Left ventricle myocardium inferior (tissue), 1 donor: ENCODE measurements at places on chromosomes 2 and 18. TPM values are rescaled to one million over a fixed set of nuclear protein-coding genes. Genes with fewer than 3 reads are reported as not detected.

ANKRD29 gene
- total RNA-seq = 9.2 TPM

DNA sequence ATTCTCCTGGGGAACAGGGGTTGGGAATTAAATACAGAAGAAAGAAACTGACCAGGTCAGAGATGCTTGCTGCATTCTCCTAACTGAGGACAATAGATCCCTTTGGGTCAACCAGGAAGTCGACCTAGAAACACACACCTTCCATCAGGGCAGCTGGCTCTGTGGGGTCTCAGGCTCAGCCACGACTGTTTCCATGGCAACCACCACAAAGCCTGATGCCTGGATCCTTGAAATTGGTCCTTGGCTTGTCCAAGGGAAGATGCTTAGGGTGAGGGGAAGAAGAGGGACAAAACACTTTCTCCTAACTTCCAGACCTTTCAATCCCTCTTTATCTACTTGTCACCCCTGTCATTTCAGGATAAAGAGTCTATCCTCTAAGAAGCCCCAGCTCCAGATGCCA, 194.4 kb downstream of the ALK start:
- peaks cover 32% of the 10 kb centered on the region for H3K27me3 ChIP-seq
- no peaks in the 10 kb centered on the region for H3K36me3 ChIP-seq
- no peaks in the 10 kb centered on the region for H3K4me1 ChIP-seq
- DNase-seq = no peak
- H3K4me3 ChIP-seq = no peak overlapping the region
- no peak overlapping the region for H3K27ac ChIP-seq

- H3K27ac ChIP-seq = no peak overlapping the region
- peaks cover 59% of the 10 kb centered on the region for H3K36me3 ChIP-seq
- H3K27me3 ChIP-seq = no peaks in the 10 kb centered on the region
- no peak for DNase-seq
Measured at GRCh38 chr18:681985-682384, 24.5 kb downstream of the TYMS start.

NOSTRIN gene
- 14.7 TPM for total RNA-seq

DNA sequence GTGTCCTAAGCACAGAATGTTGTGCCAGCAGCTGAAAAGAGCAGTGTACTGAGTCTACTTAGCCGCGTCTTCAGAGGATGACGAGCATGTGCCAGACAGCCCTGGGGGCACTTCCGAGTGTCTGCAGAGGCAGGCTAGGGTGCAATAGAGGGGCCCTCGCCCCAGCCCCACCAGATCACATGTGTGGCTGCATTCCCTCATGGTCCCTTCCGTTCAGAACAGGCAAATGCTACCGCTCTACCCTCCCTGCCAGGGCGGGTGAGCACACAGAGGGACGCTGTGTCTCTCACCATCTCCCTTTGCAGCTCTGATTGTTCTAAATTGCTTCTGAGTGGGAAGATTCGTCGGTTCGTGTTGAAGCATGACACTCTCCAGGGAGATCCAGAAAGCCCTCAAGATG, 212.2 kb upstream of the RAB12 start:
- H3K27ac ChIP-seq = no peak overlapping the region
- H3K4me3 ChIP-seq = no peak overlapping the region
- peaks cover 13% of the 10 kb centered on the region for H3K4me1 ChIP-seq
- DNase-seq = no peak
- H3K27me3 ChIP-seq = no peaks in the 10 kb centered on the region

GRCh38 chr2:38409156-38410102, 32.4 kb upstream of the ATL2 start:
- no peak overlapping the region for H3K4me3 ChIP-seq
- peak overlapping the region; percentile 32 for H3K27ac ChIP-seq
- H3K4me1 ChIP-seq = peaks cover 37% of the 10 kb centered on the region
- H3K27me3 ChIP-seq = no peaks in the 10 kb centered on the region
- peak; percentile 30 for DNase-seq
- H3K36me3 ChIP-seq = no peaks in the 10 kb centered on the region
